ENCODE measurements at places on chromosomes 2 and 18.

- no peak for DNase-seq
Observed at GRCh38 chr2:127664065-127664894, 11.1 kb downstream of the LIMS2 start.

GRCh38 chr2:69559442-69560146, 83.9 kb downstream of the AAK1 start:
- DNase-seq = peak; percentile 60

- DNase-seq = peak; percentile 87
Observed at GRCh38 chr2:12014088-12014960, 267.9 kb downstream of the LPIN1 start.

DNA sequence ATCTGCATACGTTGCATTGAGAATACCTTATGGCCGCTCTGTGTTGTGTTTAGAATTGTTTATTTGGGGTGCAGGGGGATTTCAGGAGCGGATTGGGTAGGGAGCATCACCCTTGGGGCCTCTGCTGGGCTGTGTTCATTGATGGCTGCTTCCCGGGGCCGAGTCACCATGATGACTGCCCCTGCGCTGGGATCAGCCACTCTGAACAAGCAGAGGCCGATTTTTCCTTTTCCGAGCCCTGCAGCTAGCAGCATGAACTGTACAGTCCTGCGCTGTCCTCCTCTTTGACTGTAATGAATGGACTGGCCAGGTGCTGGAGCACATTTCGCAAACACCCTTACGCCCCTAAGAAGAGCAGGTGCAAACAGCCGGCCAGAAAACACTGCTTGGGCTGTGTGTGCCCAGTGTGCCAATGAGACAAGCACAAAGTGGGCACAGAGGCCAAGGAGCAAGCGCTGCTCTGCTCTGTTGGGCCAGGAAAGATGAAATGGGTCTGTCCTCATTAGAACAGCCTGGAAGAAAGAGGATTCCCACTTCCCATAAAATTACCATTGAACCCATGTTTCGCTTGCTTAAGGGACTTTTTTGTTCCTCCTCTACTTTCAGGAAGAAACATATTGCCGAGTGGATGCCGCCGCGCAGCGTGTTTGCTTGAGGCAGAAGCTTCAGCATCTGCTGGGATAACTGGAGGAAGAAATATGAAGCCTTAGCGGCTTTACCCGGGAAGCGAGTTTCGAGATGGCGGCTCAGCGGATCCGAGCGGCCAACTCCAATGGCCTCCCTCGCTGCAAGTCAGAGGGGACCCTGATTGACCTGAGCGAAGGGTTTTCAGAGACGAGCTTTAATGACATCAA, 82.7 kb downstream of the SH3BP4 start:
- no peak for DNase-seq

- no peak for DNase-seq
Observed at GRCh38 chr2:126315828-126316227, 340.1 kb upstream of the GYPC start.

GRCh38 chr2:211793690-211794089, 744.9 kb downstream of the ERBB4 start:
- no peak for DNase-seq
